Foreskin melanocyte (primary cell): ENCODE measurements at places on chromosomes 5 and 9.

GRCh38 chr5:153460421-153460820, 30.0 kb upstream of the GRIA1 start:
- no peak for DNase-seq

- no peak for DNase-seq
Observed at GRCh38 chr5:12330381-12330780, 426.1 kb upstream of the CTNND2 start.

DNA sequence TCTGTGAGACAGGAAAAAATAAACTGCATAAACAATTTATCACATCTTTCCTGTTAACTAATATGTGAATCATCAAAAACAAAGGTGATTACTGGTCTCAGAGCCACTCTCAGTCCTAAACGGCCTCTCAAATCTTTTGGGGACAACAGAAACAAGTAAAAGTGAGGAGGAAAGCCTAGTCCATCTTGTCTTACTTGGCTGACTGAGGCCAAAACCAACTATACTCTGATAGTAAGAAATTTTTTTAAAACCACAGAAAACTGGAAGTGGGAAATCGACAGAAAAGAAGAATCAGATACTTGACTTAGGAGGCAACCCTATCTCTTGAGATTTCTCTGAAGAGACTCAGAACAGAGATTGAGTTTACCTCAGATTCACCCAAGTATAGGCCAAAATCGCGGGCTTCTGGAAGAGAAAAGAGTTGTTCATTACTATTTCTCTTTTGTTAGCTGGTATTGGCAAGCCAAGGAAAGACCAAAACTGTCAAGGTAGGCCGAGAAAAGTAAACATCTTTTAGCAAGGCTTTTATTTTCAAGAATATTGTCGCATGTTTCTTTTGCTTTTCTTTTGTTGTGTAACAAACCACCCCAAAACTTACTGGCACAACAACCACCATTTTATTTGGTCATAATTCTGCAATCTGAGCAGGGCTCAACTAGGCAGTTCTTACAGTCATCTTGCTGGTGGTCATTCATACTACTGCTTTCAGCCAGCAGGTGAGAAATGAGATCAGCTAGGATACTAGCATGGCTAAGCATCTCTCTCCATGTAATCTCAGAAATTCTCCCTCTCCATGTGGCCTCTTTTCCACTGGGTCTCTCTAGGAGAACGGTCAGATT, 46.1 kb downstream of the RFX3 start:
- DNase-seq, result no peak

GRCh38 chr9:14958989-14959388, 48.8 kb upstream of the FREM1 start:
- no peak for DNase-seq

- no peak for DNase-seq
Observed at GRCh38 chr9:92968081-92968480, 20.8 kb downstream of the FGD3 start.

DNA sequence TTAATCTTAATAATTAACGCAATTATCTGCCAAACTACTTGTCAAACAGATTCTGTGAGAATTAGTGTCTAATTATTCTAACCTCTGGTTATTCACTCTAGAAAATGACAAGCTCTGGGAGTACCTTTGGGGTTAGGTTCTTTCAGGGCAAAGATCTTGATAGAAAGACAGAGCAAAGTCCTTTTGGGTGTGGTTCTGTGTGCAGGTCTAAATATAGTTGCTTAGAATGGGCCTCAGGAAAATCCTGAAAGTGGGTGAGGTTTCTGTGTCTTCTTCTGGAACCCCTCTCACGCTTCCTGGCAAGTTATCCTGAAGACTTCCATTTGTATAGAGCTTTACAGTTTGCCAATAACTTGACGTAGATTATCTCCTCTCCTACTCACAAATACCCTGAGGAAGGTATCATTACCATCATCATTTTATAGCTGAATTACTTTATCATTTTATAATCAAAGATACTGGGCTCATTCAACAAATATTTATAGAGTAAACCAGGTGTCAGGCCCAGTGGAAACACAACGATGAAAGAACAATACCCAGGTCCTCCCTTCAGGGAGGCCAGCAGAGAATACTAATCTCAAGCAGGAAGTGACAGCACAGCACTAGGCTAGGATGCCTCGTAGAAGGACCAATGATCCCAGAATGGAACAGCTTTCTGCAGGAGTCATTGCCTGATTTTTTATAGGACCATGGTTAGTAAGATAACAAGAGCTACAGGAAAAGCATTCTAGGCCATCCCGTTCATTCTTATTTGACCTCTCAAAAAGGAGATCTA, 27.6 kb upstream of the LHFPL2 start:
- DNase-seq, result no peak

- no peak for DNase-seq
Observed at GRCh38 chr9:131728546-131728910, 11.3 kb downstream of the RAPGEF1 start.

DNA sequence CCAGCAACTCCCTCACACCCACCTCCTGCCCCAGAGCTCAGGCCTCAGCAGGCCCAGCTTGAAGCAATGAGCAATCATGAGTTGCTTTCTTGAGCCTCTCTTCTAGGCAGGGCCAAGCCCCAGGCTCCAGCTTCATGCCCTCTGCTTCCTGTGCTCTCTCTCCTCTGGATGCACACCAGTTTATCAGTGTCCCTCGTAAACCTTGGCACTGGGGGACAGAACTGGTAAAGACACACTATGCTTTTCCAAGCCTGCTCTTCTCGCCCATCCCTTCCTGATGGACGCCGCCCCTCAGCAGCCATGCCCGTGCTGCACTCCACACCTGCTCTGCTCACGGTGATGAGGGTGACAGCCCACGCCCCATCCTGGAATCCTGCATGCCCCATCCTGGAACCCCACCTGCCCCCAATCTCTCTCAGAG, 49.4 kb upstream of the ORM1 start:
- DNase-seq, result no peak

- DNase-seq, result no peak
Observed at GRCh38 chr5:7876867-7877266, 7.9 kb downstream of the MTRR start.

DNA sequence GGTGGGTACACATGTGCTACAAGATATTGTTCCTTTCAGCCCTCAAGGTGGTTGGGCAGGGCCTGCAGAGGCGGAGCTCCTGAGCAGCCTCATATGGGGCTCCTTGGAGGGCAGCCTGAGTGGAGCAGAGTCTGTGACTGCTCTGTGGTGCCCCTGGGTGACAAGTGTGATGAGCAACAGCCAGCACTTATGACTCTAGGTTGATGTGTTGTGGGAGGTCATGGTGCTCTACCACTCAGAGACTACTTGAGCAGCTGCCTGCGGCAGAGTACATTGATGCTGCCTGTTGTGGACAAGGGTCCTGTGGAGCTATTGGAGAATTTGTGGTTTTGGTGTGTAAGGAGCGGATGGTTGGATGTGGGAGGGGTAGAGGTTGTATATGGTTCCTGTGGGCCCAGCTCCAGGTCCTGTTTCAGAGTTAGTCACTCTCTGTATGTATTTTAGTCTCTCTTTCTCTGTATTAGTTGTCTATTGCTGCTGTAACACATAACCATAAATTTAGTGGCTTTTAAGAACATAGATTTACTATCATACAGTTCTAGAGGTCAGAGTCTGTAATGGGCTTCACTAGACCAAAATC, 141.3 kb downstream of the SREK1 start:
- no peak for DNase-seq

DNA sequence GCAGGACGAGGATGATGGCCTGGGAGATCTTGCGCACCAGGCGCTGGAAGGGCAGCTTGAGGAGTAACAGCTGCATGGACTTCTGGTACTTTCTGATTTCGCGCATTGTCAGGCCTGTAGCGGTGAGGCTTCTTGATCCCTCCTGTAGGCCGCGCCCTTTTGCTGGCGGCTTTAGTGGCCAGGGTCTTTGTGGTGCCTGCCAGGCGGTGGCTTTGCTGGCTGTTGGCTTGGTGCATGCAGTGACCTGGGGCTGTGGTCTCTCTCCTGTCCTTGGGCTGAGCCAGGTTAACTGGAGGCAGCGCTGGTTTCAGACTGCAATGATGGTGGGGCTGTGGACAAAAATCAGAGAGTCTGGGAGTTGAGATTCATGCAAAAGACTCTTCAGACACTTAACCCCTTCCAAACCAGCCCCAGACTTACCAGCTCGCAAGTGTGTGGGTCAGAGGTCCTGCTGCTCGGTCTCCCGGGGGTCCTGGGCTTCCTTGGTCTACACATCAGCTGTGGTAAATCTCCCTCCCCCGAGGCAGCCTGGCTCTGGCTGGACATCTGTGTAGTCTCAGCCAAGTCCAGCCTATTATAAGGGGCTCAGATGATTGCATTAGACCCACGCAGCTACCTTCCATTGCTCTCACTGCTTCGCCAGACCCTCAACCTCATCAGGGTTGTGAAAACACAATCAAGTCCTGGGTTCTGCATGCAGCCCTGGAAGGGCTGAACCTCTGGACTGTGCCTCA, 4.8 kb downstream of the TAF11L12 start:
- no peak for DNase-seq

GRCh38 chr5:134508521-134509195, 16.8 kb upstream of the JADE2 start:
- DNase-seq, result no peak

DNA sequence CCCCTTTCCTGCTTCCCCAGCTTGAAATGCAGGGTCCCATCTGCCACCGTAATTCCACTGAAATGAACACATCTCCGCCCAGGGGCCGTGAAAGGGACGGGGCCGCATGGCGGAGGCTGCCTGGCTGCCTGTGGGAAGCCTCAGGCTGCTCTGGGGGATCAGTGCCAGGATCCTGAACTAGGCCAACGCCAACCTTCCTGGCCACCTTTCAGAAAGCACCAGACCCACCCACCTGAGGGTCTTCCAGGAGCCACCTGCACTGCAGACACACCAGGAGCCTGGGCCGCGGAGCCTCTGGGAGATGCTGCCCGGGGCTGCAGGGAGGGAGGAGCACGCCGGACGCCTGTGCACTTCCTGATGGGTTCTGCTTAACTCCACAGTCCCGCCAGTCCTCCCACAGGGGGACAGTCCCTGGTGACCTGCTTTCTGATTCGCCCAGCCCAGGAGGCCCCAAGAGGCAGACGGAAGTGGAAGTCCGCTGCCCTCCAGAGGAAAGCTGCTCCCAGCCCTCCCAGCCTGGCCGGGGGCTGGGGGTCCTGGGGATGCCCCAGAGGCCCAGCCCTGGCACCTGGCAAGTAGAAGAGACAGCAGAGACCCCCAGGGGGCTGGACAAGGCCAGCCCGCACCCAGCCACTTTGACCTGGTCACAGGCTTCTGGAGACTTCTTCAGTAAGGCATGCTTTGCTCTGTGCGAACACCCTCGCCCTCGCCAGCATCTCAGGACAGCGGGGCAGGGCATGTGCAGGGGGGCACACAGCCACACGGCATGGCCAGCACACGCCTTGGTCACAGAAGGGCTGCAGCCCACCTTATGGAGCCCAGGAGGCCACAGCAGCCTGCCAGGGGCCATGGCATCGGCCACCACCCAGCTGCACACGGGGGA, at the start of gene CARD9:
CARD9 (minus strand) TSS at position 370 of the 883 bp plus-strand sequence. CDS start 1,591 bp downstream, outside the sequence.
- no peak for DNase-seq

GRCh38 chr9:134728021-134728795, 86.6 kb downstream of the COL5A1 start:
- no peak for DNase-seq

DNA sequence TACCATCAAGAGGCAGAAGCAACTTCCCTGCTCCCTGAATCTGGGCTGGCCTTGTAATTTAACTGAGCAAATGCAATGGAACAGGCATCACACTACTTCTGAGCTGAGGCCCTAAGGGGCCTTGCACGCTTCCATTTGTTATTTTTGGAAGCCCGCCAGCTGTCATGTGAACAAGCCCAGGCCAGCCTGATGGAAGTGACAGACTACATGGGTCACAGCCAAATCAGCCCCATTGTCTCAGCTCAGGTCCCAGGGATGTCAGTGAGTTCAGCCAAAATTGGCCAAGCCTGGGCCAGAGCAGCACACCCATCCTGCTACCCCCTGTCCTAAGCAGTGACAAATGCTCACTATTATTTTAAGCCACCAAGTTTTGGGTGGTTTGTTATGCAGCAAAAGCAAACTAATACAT, 72.8 kb downstream of the PRRT1B start:
- DNase-seq, result no peak

GRCh38 chr5:37859805-37860204, 20.0 kb upstream of the GDNF start:
- no peak for DNase-seq

- DNase-seq, result peak; percentile 17
Observed at GRCh38 chr9:99732715-99733114, 89.0 kb upstream of the NR4A3 start.

DNA sequence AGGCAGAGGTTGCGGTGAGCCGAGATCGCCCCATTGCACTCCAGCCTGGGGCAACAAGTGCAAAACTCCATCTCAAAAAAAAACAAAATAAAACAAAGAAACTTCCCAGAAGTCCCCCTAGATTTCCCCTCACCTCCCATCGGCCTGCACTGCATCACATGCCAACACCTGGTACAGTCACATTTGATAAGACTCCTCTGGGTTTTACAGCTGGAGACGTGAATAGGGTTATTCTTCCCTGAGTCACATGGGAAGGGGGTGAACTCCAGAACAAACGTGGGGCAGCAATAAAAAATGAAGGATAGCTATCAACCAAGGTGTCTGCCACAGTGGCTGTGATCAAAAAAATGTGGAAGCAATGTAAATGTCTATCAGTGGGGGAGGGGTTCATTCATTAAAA, 26.0 kb downstream of the SPRY4 start:
- no peak for DNase-seq

DNA sequence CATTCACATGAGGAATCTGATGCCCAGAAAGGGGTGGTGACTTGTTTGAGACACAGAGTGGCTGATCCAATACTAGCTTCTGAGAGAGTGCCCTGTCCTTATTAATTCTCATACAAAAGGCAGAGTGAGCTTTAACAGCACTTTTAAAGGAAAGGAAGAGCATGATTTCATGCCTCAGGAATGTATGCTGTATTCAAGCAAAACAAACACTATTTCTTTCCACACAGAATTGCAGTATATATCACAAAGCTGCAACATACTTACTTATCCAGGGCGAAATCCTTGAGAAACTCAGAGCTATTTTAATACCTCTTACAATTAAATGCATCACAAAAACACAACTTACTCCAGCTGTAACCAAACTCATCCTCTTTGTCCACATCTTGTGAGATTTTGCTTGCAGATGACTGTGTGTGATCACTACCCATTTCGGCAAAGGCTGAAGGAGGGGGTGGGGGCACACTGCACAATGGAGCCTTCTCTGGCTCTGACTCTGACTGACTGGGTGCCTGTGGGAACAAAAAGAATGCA, 139.8 kb downstream of the MPDZ start:
- peak; percentile 92 for DNase-seq

- DNase-seq, result no peak
Observed at GRCh38 chr9:101778332-101778731, 39.9 kb upstream of the GRIN3A start.

DNA sequence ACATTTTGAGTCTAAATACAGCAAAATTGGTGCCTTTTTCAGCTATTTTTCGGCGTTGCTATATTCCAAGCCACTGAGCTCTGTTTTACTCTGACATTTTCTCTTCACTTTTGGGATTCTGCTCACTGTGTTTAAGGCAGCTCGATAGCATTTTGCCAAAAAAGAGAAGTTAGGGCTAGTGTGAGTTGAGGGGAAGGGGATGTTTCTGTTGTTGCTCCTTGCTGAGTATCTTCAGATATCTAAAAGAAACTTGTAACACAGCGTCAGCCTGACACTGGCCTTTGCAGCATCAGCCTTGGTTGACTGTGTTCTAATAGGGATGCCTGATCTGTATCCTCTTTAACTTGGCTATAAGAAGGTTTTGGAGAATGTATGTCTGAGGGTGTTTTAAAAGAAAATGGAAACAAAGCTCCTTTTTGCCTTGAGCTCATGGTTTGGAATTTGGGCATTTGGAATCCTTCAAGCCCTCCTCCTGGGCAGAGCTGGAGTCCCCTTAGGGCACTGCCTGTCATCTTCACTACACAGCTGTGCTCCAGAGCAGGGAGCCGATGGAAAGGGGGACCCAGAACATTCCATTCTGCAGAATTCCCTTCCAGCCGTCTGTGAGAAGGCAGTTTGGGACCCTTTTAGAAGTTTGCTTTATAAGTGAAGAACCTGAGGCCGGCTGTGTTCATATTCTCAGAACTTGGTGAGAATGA, 63.0 kb downstream of the EXOSC2 start:
- DNase-seq, result no peak
